ENCODE measurements at places on chromosomes 3 and 15.

DNA sequence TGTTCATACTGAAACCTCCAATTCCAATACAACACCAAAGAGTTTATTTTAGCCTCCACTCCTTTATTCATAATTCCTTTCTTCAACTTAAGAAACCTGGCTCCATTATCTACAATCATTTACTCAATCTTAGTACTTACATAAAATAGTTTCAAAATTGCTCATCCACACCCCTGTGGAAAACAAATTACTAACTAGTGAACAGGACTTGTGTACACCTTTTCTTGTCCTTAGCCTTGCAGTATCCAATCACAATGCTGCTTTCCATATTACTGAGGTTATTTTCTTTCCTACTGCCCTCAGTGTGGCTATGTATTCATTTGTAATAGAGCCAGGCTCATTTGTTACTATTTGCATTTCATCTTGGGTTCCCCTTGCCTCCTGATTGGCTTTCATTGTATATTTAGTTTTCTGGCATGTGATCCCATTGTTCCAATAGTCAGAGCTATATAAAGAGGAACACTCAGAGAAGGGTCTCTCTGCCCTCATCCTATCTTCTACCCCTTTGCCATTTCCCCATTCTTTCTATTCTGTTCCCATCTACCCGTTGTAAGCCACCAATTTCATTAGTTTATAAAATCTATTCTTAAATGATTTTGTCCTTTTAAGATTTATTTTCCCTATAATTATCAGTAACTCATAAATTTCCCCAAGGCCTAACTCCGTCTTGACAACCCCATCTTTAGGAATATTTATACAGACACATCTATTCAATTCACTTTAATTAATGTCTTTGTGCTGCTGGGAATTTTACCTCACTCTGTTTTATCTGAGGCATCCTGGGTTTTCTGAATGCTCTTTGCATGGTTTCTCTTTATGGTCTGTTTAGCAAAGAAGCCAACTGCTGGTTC, 67.9 kb upstream of the RBP1 start:
- no peak for DNase-seq

GRCh38 chr3:13088028-13089006, 15.1 kb upstream of the IQSEC1 start:
- DNase-seq, result no peak

- DNase-seq, result no peak
These were observed 86.8 kb downstream of the NAALADL2 start for GRCh38 chr3:174945951-174946350.

GRCh38 chr3:29497282-29497681, 216.4 kb downstream of the RBMS3 start:
- DNase-seq, result no peak

DNA sequence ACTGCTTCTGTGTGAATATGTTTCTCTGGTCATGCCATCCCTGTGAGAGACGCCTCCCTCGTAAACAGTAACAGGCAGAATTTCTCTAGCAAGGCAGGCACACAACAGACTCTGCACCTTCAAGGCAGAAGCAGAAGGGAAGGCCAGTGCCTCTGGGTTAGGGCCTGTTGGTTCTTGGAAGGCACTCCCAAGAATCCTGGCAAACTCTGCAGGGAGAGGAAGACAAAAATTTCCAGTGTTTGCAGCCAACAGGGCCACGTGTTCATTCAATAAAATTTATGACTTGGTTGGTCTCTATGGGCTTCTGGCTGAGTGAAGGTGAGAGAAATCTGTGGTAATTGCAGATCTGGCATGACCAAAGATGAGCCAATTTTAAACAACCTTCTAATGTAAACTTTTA, 39.3 kb downstream of the NFKBIZ start:
- DNase-seq, result no peak
